ENCODE measurements at places on chromosomes 6 and 20.

DNA sequence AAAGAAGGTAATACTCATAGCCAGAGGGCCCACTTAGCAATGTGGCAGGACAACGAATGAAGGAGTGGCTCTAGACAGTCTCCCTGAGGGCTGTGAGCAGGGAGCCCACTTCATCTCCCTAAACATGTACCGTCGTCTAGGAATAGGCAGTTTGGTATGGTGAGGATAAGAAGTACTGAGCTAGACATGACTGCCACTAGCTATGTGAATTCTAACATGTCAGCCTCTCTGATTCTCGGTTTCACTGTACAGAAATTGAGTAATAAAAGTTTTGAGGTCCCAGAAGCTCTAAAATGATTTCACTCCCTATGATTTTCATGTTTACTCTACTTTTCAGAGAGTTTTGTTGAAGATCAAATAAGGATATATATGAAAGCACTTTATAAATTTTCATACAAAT is 107.1 kb downstream of the AHI1 start:
- DNase-seq, result no peak

- no peak for DNase-seq
These were observed 54.4 kb downstream of the KDM1B start for GRCh38 chr6:18209539-18210197.

GRCh38 chr6:52317841-52318581 is 33.5 kb upstream of the MCM3 start:
- DNase-seq, result no peak

- no peak for DNase-seq
These were observed 48.6 kb downstream of the KDM1B start for GRCh38 chr6:18203786-18204185.

DNA sequence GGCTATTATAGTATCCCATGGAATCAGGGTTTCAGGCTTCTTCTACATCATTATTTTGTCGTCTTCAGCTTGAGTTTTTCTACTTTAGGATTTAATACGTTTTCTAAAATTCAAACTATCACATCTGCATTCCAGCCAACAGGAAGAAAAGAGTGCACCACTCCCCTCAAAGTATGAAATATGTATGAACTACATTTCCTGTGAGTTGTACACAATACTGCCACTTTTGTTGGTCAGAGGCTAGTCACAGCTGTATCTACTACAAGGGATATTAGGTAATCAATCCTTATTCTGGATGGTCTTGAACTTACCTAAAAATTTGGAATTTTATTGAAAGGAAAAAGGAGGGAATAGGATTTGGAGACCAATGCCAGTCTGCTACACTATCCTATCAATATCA is 235.6 kb upstream of the TBX18 start:
- DNase-seq, result no peak

DNA sequence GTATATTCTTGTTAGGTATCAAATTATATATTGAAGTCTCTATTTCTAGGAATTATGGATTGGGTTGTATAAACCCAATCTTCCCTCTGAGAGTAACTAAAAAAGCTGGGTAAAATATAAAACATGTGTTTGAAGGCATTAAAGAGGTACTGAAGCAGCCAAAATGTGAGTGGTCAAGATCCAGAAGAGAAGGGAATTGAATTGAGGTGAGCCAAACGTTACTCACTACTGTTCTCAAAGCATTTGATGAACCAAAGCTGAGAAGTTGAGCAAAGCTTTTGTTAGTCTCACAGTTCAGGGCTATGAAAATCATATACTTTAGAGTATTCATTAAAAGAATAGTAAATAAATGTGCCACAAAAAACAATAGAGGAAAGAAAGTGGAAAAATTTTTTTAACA is 365.8 kb downstream of the BCKDHB start:
- no peak for DNase-seq

- DNase-seq, result no peak
These were observed 5.5 kb downstream of the KATNA1 start for GRCh38 chr6:149642829-149643580.

DNA sequence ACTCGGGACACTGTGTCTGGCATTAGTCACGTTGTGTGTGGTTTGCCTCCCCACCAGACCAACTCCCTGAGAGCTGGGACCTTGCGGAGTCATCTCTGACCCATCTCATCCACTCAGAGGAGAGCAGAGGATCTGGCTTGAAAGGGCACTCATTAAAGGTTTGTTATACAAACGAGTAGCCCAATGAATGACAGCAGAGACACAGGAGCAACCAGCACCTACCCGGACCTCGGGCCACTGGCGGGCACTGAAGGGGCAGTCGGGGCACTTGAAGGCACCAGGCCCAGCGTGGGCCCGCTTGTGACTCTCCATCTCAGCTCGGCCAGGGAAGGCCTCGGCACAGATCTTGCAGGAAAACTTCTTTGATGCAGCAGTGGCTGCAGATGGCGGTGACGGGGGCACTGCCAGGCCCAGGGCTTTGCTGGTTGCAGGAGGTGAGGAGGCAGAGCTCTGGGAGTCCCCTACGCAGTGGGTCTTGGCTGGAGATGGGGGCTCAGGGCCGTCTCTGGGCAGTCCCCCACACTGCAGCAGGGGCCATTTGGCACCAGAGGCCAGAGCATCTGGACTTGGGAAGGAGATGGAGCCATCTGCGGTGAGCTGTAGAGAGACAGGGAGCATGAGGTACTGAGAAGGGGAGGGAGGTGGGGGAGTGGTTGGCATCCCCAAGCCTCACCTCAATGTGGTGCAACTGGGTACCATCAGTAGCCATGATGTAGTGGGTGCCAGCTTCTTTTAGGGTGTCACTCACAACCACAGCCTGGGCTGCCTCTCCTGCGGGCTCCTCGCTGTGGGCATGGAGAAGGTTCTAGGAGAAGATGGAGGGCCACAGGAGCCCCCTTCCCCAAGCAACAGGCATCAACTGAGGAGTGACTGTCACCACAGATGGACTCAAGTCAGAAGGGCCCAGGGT is 17.7 kb downstream of the PCIF1 start:
- no peak for DNase-seq

DNA sequence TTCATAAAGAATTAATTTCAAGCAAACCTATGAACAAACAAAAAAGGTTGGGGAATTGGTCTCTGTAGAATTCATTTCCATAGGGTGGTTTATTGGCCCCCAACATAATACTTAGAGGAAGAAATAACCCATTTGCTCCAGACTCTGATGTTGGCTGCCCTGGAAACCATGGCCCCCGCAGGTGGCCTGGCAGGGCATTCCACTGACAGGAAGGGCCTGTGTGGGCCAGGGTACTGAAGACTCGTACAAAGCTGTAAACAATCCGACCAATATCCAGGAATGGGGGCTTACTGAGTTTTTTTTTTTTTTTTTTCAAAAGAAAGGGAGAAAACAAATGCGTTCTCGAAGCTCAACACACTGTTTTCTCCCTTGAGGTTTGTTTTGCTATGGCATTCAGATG is 59.5 kb downstream of the CLIC5 start:
- DNase-seq, result no peak

DNA sequence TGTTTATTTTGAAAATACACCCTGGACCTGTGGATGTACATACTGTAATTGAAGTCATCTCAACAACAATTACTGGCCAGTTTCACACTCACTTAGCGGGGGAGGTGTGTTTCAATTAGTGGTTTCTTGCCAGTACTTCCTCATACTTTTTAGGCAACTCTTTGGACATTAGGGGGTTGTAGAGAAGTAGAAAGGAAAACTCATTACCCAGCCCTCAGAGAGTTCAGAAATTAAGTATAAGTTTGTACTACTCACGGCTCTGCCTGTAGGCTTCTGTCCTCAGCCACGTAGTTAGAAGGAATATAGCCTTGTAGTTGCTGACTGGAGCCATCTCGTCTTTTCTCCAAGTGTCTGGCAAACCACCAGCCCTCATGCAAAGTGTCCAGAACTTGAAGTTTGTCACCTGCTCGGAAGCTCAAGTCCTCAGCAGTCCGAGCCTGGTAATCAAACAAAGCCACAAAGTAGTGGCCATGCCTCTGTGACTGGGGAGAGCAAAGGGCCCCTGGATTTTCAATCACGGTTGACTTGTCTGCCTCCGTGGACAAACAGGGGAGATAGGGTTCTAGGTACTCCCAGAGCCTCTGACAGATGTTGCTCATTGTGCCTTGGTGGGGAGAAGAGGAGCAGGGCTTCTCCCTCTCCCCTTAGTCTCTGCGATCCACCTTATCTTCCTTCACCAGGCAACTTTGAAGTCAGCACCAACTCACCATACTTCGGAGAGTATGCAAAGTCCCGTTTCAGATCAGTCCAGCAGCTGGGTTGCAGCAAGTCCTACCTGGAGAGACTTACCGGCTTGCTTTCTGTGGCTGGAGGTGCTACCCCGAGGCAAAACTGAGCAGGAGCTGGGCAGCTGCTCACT is 749 bp downstream of the FRK start:
- DNase-seq, result no peak

DNA sequence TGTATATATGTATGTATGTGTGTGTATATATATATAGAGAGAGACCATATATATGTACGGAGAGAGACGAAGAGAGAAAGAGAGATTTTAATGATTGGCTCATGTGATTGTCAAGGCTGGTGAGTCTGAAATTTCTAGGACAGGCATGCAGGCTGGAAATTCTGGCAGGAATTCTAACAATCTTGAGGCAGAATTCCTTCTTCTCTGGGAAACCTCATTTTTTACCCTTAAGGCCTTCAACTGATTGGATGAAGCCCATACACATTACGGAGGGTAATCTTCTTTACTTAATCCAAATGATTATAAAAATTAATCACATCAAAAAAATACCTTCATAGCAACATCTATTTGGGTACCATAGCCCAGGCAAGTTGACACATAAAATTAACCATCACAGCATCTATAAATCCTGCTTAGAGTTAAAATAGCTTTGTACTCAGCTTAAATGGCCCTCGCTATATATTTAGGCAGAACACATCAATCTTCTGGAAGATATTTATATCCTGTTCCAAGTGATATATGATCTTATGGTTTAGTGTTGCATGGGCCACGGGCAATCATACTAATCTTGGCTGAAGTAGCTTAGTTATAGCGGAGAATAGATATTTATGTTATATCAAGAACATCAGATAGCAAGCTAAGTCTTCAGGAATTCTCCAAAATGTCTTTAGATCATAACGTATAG is 36.6 kb downstream of the ABRACL start:
- DNase-seq, result no peak

DNA sequence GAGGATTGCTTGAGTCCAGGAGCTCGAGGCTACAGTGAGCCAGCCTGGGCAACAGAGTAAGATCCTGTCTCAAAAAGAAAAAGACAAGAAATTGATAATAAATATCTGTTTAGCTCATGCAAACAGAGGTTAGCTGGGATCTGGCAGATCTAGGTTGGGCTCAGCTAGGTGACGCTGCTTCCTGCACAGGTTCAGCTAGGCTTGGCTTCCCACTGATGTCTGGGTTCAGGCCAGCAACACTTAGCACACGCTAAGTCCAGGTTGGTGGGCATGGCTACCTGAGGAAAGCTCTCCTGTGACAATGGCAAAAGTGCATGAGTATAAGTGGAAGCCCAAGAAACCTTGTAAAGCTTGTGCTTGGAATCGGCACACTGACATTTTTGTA is 48.7 kb downstream of the RIN2 start:
- DNase-seq, result no peak

GRCh38 chr6:83893024-83893423 is 33.5 kb downstream of the CYB5R4 start:
- DNase-seq, result no peak

DNA sequence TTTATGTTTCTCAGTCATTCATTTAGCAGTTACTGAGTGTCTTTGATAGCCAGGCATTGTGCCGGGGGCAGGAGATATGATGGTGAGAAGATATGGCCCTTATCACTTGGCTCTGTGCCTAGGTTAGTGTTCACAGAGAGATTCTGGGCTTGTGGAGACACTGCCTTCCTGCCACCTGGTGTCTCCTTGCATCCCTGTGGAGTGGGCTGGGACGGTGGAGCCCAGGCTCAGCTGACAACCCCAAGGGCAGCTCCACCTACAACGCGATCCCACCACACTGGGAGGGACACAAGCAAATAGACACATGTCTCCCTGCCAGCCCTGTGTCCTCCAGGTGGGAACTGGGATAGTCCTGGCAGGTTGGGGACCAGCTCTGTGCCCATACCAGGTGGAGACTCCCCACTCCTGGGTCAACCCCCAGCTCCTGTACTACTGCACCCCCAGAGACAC is 30.3 kb upstream of the VEGFA start:
- DNase-seq, result no peak

- DNase-seq, result no peak
These were observed 172.2 kb downstream of the TFAP2B start for GRCh38 chr6:50990750-50991446.

DNA sequence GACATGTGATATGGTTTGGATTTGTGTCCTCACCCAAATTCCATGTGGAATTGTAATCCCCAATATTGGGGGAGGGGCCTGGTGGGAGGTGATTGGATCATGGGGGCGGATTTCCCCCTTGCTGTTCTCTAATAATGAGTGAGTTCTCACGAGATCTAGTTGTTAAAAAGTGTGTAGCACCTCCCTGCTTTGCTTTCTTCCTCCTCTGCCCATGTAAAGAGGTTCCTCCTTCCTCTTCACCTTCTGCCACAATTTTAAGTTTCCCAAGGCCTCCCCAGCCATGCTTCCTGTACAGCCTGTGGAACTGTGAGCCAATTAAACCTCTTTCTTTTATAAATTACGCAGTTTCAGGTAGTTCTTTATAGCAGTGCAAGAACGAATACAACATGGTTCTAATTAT is 2.1 kb upstream of the ZNF451 start:
- no peak for DNase-seq

GRCh38 chr6:14804785-14805210 is 441.1 kb upstream of the JARID2 start:
- no peak for DNase-seq

DNA sequence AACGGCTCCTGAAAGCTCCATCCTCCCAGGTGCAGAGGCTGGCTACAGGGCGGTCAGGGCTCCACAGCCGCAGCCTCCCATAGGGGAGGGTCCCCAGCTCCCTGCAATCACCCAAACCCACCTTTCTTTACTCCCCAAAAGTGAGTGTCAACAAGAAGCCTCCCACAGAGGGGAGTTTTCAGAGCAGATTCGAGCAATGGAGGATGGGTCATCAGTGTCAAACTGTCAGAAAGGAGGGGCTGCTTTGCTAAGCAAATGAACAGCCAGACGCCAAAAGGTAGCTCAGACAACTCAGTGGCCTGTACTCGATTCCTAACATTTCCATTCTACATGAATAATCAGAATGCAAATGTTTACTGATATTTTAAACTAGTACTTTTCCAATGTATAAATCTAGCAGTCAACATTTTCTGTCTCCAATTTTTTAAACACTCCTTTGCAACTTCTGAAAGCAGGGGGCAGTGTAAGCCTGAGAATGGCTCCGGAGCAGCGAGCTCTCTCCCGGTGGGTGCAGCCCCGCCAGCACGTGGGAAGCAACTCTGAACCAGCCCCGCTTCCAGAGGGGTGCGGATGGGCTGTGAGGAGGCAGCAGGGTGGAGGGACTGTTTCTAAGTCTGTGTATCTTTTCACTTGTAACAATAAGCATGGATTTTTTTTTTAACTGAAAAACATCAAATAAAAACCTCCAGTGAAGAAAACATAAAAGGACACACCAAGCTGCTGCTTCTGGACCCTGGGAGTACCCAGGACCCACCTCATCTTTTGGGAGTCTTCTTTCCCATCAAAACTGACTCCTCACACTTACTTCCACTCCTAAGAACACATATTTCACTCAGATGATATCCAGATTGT is 54.9 kb downstream of the TAF4 start:
- peak; percentile 12 for DNase-seq

GRCh38 chr6:166779381-166779780 is 152.3 kb upstream of the RPS6KA2 start:
- no peak for DNase-seq
